ENCODE measurements at places on chromosomes 12 and 14.

- no peak for DNase-seq
Observed at GRCh38 chr12:122026706-122027333, 5.1 kb downstream of the BCL7A start.

DNA sequence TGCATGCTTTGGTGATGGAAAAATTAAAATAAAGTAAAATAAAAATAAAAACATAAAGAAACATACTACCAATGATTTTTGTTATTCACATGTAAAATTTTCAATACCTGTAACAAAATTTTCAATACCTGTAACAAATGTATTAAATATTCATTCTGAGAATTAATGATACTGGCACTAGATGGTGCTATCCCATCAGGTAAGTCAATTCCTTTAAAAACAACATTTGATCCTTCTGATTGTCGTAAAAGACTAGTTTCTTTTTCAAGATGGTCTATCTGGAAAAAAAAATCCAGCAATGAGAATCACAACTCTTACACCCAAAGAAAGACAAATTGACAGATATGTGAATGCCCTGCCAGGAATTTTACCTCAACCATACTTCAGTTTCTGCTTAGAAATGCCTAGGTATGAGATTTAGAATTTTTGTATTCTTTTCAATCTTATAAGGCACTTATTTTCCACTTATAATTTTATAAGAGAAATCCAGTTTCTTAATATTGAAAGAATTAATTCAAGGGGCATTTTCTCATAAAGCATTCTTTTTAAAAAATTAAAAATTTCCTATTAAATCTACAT is 30.7 kb downstream of the CEP290 start:
- DNase-seq = peak; percentile 47

DNA sequence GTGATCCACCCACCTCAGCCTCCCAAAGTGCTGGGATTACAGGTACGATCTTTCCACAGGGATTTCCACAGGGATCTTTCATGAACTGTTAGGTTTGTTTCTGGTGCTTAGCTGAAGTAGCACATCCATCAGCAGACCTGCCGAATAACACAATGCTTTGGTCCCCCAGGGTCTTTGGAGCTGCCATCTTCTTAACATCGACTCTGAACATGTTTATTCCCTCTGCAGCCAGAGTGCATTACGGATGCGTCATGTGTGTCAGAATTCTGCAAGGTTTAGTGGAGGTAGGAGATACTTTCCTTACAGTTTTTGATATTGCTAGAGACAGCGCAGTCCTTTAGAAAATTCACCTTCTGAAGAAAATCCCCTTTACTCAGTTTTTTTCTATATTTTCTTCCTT is 36.3 kb downstream of the SLC17A8 start:
- DNase-seq = no peak

- no peak for DNase-seq
Observed at GRCh38 chr12:116053479-116054200, 223.9 kb downstream of the MED13L start.

GRCh38 chr12:131740626-131741025 is 29.7 kb downstream of the SFSWAP start:
- no peak for DNase-seq

GRCh38 chr14:30737916-30738315 is 115.8 kb downstream of the SCFD1 start:
- DNase-seq = no peak

DNA sequence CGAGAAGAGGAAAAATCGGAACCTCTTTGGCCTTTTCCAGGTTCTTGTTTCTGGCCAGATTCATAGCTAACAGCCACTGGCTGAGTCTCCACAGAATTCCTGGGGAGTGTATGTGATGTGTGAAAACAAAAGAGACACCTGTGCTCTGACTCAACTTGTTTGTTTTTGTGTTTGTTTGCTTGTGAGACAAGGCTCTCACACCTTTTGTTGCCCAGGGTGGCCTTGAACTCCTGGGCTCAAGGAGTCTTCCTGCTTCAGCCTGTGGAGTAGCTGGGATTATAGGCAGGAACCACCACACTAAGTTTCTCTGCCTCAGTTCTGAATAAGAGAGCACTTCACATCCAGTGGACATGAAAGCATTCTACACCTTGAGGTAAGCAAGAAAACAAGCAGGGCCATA is 22.7 kb downstream of the MFAP5 start:
- DNase-seq = no peak

DNA sequence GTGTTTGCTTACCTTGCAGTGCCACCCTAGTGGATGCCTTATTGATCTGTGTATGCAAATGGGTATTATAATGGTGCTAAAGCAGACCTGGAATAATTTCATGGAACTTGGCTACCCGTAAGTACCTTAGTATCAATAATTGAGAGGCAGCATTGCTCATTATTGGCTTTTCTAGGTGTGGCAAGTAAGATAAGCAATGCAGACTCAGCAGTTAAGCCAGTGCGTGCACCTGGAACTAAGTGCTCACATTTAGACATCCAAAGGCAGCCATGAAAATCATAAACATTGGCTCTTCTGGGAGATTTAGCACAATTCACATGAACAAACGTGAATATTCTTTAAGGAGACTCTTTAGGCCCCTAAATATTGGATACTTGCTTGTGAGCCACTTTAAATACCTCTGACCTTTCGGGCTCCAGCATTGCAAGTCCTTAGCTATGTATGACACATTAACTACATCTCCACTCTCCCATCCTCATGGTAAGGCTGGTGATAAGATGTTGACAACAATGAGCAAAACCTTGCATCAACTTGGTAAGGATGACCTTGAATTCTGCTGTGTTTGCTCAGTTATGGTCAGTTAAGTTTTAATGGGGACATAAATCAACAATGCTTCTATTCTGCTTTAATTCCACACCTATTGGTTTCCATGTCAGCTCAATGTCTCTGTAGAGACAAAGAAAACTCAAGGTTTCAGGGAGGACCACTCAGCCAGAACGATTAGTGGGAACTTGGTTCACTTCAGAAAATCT is 112.0 kb downstream of the SLC5A8 start:
- peak; percentile 34 for DNase-seq

GRCh38 chr12:76308866-76309265 is 39.3 kb downstream of the BBS10 start:
- DNase-seq = no peak

GRCh38 chr14:77007183-77007974 is 21.1 kb downstream of the IRF2BPL start:
- no peak for DNase-seq

GRCh38 chr12:89844539-89844938 is 135.9 kb upstream of the ATP2B1 start:
- no peak for DNase-seq

DNA sequence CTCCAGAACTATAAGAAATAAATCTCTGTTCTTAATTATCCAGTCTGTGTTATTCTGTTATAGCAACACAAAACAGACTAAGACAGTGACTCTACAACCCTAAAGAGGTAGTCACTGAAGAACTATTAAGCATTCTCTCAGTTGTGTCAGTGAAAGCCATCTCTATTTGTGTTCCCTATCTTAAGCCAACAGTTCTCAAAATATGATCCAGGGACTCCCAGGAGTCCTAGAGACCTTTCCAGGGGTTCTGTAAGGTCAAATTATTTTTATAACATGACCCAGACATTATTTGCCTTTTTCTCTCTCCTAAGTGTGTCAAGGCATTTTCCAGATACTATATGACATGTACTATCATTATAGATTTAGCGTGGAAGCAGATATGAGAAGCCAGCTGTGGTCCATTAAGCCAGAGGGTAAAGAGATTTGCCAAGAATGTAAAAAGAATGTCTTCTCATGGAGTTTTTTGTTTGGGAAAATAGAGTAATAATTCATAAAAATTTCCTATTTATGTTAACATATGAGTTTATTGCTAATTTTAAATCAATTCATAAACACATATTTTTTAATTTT is 315.8 kb downstream of the RGS6 start:
- no peak for DNase-seq

DNA sequence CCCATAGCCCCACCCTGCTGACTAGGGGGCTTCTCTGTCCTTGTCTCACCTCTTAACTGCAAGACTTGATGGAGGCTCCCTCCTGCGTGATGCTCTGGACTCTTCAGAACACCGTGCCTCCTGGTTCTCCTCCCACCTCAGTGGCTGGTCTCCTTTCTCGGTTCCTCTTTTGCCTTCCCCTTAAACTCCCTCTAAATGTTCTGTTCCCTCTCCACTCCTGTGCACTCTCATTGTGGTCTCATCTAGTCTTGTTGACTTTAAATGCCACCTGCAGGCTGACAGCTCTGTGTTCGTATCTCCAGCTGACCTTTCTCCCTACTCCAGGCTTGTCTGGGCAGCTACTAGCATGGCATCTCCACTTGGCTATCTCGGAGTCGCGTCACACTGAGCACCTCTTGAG is 28.3 kb downstream of the DYNC1H1 start:
- DNase-seq = no peak

- DNase-seq = no peak
Observed at GRCh38 chr12:132462788-132463187, 27.2 kb upstream of the FBRSL1 start.

DNA sequence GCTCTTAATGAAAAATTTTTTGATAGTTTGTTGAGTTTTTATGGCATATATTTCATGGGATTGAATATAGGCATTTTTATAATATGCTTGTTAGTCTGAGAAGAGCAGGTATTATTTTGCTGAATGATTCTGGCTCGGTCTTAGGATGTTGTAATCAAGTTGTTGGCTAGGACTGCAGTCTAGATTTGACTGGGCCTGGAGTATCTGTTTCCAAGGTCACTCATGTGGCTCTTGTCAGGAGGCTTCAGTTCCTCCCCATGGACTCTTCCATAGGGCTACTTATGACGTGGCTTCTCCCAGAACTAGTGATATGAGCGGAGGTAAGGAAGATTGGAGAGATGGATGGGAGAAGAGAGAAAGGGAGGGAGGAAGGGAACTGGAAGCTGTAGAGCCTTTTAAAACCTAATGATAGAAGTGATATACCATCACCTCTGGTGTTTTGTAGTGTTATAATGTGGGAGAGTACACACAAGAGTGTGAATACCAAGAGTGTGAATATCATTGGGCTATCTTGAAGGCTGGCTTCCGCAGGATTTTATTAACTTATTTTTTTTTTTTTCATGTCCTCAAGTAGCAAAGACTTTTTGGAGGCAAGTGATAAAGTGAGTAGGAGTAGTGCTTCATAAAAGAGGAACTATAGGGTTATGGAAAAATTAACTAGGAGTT is 4.4 kb downstream of the MNAT1 start:
- no peak for DNase-seq

GRCh38 chr14:91243074-91243471 is 1.4 kb downstream of the GPR68 start:
- DNase-seq = no peak

DNA sequence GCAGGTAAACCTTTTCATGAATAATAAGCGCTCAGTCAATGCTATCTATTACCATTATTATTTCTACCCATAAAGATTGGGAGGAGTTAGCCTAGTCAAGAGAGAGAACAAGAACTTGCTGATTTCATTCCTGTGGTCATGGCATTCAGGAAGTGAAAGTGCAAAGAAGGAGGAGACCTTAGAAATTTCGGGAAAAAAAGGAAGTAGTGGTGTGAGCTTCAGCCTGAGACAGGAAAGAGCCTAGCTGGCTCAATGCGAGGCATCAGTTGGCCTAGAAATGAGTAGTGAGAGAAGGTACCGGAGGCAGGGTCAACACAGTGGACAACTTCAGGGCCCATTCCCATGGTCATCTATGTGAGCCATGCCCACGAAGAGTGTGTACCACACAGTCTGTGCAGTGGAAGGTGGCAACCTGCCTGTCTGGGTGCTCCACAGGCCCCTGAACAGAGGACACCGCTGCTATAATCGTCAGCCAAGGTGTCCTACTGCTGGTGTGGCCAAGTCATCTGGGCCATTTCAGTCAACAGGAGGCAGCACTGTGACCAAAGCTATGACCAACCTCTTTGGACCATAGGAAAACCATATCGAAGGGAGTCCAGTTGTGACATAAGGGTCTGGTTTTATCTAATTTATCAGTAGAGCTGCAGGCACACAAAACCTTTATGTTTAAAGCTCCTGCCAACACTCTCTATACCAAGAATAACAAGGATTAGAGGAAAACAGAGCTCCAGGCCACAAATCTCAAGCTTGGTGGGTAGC is 16.2 kb upstream of the STON2 start:
- no peak for DNase-seq

GRCh38 chr12:1646569-1647284 is 17.7 kb downstream of the WNT5B start:
- DNase-seq = no peak

GRCh38 chr14:68593806-68594536 is 198.9 kb downstream of the ZFP36L1 start:
- peak; percentile 32 for DNase-seq

DNA sequence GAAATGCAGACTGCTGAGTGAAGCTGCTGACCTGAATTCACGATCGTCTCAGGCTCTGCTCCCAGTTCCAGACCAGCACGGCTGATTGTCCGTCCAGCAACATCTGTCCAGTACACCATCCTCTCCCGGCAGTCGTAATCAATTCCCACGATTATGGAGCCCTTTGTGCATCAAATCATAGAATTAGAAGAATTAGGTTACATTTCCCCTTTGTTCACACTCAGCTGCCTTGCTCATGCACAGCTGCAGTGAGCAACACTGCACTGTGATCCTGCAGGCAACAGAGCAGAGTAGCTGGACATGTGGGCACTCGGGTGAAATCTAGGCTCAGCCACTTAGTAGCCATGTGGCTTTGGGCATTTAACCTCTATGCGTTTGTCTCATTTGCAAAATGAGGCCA is 22.2 kb downstream of the RTRAF start:
- DNase-seq = no peak

GRCh38 chr14:74737753-74738325 is 24.9 kb downstream of the FCF1 start:
- no peak for DNase-seq

DNA sequence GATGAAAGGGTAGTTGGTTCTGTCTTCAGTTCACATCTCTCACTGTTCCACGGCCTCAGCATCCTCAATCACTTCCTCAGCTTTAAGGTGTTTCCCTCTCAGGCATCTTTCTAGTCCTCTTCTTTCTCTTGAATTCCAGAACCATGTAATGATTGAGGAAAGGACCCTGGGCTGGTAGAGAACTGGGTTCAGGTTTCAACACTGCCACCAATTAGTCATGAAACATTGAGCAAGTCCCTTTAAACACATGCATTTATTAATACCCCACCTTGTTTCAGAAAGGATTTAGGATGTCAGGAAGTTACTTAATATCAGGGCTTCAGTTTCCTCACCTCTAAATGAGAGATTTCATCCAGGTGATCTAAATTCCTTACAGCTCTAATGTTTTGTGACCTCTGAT is 7.2 kb downstream of the DMAC2L start:
- no peak for DNase-seq

DNA sequence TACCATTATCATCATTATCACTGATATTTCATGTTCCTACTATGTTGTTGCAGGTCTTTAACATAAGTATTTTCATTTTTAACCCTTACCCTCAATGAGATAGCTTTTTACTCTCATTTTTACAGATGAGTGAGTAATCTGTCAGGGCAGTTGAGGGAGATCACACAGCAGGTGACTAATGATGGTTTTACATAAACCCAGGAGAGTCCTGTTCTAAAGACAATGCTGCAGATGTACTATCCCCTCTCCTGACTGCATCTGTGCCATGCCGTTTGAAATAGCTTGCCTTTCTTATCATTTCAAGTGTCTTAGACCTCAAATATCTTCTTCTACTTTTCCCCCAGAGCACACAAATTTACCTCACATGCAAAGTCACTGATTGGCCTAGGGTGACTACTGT is 1552.1 kb upstream of the SEL1L start:
- DNase-seq = no peak

GRCh38 chr12:92905811-92906554 is 23.1 kb downstream of the EEA1 start:
- DNase-seq = no peak

GRCh38 chr14:104280902-104281767 is 142.7 kb downstream of the KIF26A start:
- DNase-seq = no peak
